T-helper 2 cell treated with Interferon-gamma antibody and Interleukin-4, amounts not matched to agents 5 μg/mL and 100 μg/mL, for 36 hours (primary cell): ENCODE measurements at places on chromosomes 3 and 15.
A peak's percentile ranks its signal among the peaks of the same experiment; 100 is the strongest.

DNA sequence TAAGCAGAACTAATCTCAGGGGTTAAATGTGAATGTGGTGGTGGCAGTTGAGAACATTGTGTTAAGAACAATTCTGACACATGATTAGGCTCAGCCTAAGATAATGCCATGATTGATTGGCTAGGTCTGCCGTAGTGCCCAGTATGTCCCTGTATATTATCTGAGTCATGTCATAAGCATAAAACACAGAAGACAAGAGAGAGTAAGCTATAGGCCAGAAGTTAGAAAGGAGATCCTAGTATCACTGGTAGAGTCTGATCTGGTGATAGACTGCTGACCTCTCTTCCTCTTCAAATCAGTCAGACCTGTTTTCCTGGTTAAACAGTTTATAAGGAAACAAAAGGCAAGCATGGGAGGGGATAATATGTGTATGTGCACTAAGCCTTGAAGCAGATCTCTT is 30.1 kb upstream of the ATP8B4 start:
- DNase-seq, result no peak

DNA sequence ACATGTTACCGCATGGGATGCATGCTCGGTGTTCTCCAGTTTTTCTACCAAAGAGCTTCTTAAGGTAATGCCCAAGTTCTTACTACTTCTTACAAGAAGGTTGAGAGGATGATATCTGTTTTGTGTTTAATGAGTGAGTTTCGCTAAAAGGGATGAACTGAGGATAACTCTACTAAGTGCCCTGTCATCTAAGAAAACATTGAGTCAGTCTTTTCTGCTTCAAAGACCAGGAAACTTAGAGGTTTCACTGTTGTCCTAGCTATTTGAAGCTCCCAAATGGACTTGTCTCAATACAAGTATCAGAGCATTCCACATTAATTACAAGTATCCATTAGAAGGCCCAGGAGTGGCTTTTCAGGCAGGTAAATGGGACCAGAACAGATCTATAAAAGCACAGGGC is 296.2 kb downstream of the KBTBD8 start:
- DNase-seq, result no peak

GRCh38 chr15:76176487-76177085 is 116.8 kb downstream of the TMEM266 start:
- DNase-seq, result no peak

DNA sequence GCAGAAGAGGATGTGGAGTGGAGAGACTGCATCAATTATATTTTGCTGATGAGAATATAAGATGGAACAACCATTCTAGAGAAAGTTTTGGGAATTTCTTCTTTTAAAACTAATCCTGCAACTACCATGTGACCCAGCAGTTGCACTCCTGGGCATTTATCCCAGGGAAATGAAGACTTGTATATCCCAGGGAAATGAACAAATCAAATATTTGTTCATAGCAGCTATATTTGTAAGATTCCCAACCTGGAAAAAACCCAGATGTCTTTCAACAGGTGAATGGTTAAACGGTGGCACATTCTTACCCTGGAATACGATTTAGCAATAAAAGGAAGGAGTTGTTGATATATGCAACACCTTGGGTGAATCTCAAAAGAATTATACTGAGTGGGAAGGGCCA is 385.3 kb upstream of the TPRG1 start:
- no peak for DNase-seq

GRCh38 chr3:149844091-149844490 is 31.1 kb downstream of the RNF13 start:
- DNase-seq, result no peak

- DNase-seq, result no peak
Measured at GRCh38 chr3:64685800-64686445, 1.9 kb downstream of the ADAMTS9 start.

GRCh38 chr3:107432646-107433045 is 55.4 kb downstream of the CCDC54 start:
- DNase-seq, result no peak

- peak; percentile 96 for DNase-seq
Measured at GRCh38 chr15:74545776-74546656, 5.0 kb downstream of the ARID3B start.

DNA sequence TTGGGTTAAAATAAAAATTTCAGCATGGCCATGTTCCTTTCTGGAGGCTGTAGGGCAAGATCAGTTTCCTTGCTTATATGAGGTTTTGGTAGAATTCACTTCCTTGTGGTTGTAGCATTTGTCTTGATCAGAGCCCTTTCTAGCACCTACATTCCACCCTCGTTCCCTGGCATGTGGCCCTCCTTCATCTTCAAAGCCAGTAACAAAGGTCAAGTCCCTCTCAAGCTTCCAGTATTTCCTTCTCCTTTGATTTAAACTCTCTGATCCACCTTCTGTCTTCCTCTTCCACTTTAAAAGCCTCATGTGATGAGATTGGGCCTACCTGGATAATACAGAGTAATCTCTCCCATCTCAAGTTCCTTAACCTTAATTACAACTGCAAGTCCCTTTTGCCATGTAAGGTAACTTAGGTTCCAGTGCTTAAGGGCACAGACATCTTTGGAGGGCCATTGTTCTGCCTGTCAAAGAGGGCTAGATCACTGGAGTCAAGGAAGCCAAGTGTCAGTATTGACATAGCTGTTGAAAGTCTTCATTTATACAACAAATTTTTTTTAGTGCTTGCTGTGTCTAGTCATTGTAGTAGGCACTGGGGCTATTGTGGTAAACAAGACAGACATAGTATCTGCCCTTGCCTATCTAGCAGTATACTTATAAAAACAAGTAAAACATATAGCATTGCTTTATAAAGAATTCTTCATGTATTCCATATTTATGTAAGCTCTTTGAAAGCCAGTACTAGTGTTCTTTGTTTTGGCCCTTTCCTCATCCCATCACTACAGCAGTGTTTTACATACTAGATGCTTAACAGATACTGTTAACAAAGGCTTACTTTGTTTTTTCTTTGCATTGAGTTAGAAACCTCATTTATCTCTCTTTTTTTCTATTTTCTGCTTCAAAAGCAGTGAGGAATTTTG is 40.7 kb downstream of the GLCE start:
- no peak for DNase-seq

DNA sequence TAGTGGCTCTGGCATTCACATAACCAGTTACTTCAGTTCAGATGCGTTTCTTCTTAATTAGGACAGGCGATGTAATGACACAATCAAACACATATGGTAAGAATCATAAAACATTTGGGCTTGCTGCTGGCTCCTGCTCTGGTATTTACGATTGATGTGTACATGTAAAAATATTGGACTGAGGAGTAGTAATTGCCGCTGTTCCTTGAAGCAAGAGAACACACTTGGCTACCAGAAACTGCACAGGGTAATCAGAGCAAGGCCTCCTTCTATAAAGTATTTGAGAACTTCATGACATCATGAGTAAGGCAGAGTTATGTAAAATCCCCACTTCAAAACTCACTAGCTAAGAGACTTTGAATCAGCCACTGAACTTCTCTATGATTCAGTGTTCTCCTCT is 158.1 kb downstream of the SSR3 start:
- DNase-seq, result no peak

DNA sequence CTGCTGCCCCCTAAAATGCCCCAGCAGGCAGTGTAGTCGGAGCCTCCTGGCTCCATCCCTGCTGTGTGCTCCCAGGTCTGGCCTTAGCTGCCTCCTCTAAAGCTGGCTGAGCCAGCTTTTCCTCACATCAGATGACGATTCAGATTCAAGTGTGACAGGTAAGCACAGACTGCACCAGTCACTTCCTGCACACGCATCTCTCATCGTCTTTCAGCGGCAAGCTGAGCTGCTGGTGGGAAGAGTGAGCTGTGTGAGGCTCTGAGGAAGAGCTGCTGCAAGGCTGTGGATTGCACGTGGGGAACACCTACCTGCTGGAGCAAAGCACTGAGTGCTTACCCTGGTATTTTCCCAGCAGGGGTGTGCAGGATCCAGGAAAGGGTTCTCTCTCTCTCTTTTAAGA is 88.4 kb upstream of the RPL32 start:
- no peak for DNase-seq

DNA sequence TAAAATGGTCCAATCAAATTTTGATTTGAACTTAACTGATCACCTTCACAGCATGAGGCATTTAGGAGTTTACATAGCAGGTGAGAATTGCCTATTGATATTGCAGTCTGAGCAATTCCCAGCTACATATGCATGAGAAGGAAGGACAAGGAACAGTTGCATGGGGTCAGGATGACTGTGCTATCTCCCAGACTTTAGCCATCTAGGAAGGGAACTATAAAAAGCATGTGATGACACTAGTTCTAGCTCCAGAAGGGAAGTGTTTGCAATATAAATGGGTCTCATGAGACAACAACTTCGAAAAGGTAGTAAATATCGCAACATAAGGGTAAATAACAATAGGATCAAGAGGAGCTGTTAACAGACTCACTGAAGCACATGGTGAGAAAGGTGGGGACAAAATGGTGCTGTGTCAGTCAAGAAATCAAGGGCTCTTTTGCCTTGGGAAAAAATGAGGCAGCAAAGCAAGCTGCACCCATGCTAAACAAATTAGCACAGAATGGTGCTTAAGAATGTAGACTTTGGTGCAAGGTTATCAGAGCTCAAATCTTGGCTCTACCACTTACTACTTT is 90.4 kb upstream of the SLC2A2 start:
- no peak for DNase-seq

- DNase-seq, result no peak
Measured at GRCh38 chr3:197496746-197497125, 59.0 kb downstream of the BDH1 start.

DNA sequence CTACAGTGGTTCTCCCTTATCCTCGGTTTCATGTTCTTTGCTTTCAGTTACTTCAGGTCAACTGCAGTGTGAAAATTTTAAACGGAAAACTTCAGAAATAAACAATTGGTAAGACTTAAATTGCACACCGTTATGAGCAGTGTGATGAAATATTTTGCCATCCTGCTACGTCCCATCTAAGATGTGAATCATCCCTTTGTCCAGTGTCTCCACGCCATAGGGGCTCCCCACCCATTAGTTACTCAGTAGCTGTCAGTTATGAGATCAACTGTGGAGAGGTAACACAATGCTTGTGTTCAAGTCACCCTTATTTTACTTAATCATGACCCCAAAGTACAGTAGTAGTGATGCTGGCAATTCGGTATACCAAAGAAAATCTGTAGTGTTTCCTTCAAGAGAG is 47.4 kb downstream of the TJP1 start:
- no peak for DNase-seq

DNA sequence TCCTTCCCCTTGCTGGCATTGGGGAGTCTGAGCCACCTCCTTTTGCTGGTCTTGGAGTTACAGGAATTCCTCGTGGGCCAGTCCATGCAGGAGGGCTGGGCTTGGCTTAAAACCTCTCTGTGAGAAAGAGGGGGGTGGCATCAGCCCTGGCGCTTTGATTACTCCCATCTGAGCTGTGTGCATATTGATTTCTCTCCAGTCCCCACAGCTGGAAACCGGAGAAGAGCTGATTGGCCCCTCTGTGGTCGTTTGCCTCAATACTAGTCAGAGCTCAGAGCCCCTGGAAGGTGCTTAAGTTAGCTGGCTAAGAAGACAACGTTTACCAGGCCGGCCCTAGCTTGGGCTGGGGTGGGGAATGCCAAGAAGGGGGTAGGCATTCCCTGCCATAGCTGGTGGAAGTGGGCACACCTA is 4.0 kb upstream of the RASGRF1 start:
- DNase-seq, result no peak

DNA sequence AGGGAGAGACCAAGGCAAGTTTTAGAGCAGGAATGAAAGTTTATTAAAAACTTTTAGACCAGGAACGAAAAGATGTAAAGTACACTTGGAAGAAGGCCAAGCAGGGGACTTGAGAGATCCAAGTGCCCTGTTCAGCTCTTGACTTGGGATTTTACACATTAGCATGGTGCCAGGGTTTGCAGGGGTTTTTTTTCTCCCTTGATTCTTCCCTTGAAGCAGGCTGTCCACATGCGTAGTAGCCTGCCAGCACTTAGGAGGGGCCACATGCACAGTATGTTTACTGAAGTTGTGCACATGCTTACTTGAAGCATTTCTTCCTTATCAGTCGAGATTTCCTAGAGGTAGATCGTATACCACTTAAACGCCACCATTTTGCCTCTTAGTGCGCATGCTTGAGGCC is 277.5 kb upstream of the AGTR1 start:
- DNase-seq, result no peak

DNA sequence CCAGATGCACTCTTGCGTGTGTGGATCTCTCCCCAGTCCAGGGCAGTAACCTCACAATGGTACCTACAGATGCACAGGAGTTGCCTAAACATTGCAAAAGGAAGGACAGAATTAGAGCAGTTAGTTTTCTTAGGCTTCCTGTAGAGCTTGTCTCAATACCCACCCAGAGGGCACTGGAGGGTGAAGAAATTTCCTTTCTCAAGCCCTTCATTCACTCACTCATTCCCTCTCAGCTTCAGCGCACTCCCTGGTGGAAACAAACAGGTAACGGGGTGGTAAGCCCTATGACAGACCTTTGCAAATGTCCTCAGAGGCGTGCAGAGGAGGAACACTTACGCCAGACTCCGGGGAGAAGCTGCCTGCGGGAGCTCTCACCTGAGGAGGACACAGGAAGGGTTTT is 267.4 kb upstream of the HES1 start:
- no peak for DNase-seq

DNA sequence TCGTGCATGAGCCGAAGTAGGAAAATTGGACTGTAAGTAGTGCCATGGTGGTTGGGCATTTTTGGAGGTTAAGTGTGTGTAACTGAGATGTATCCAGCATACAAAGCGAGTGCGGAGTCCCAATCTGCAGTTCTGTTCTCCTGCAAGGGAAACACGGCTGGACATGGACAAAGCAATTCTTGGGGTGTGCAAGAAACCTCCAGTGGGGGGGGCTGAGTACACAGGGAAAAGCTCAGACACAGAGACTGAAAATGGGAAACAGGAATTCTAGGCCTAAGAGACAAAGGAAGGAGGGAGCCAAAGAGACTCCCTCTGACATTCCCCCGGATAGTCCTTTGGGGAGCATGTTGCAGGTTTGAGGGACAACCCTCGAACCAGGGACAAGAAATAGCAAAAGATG is 83.2 kb upstream of the PLSCR4 start:
- no peak for DNase-seq

GRCh38 chr3:115999613-116000012 is 376.3 kb downstream of the GAP43 start:
- DNase-seq, result no peak

GRCh38 chr3:52444860-52445793 is at the start of gene SEMA3G:
Gene SEMA3G, minus strand, starts transcription at chr3:52445103. Its CDS starts 76 bp downstream, at chr3:52445027.
- DNase-seq, result peak; percentile 78

DNA sequence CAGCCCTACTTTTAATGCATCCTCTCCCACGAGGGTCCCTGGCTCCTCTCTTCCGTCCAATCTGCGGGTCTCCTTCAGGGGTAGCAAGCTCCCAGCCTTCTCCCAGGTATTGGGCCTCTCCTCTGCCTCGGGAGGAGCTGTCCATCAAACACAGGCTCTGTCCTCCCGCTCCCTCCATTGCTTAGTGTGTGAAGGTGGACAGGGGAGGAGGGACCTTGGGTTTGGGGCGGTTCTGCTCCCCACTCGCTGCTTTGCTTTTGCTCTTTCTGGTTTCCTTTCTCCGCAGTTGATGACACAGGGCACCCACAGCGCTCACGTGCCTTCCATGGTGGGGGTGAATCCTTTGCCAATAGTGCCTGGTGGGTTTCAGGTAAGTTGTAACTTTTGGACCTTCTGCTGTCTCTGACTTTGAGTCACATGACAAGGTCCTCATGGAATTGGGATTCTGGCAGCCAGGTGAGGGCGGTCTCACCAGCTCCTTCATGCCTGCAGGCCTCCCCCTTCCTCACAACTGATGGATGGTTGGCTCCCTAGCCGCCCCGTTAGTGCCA is 18.9 kb downstream of the MUC20 start:
- DNase-seq, result no peak
